ENCODE measurements at places on chromosomes 13 and 19. TPM values are rescaled to one million over a fixed set of nuclear protein-coding genes. Genes with fewer than 3 reads are reported as not detected.

EXOC3L2 gene
- 7.2 TPM for total RNA-seq

TNFSF9 gene
- total RNA-seq = 0.75 TPM

CD209 gene
- 3.3 TPM for total RNA-seq

ZNF723 gene
- total RNA-seq = not detected

C13orf42 gene
- not detected for total RNA-seq

PDE4C gene
- total RNA-seq = 3.0 TPM

CCDC124 gene
- total RNA-seq = 43.6 TPM

All from ureter (tissue), 1 donor.